Left kidney (tissue), 8 donors: ENCODE measurements at places on chromosomes 7 and 10. TPM values are rescaled to one million over a fixed set of nuclear protein-coding genes. Genes with fewer than 3 reads are reported as not detected.

The NPTX2 gene
- 3.7 TPM for polyA plus RNA-seq

The SLC18A3 gene
- polyA plus RNA-seq, result not detected

The VWA2 gene
- polyA plus RNA-seq, result 2.3 TPM

The POLL gene
- 39.9 TPM for polyA plus RNA-seq

The CYP3A4 gene
- polyA plus RNA-seq, result 0.42 TPM

The LRRTM3 gene
- 5.7 TPM for polyA plus RNA-seq

The GDF2 gene
- polyA plus RNA-seq, result not detected

The EN2 gene
- polyA plus RNA-seq, result 0.03 TPM

- DNase-seq, result no peak
These were observed 7.9 kb downstream of the ANTXRL start for GRCh38 chr10:46294641-46295220.

GRCh38 chr10:119872610-119872859, at the start of gene MCMBP:
Gene MCMBP, minus strand, starts transcription at chr10:119872843. Its CDS starts 259 bp downstream, at chr10:119872584.
- DNase-seq, result no peak

GRCh38 chr7:24756545-24757352, 515 bp downstream of the GSDME start:
- DNase-seq, result peak; percentile 46

DNA sequence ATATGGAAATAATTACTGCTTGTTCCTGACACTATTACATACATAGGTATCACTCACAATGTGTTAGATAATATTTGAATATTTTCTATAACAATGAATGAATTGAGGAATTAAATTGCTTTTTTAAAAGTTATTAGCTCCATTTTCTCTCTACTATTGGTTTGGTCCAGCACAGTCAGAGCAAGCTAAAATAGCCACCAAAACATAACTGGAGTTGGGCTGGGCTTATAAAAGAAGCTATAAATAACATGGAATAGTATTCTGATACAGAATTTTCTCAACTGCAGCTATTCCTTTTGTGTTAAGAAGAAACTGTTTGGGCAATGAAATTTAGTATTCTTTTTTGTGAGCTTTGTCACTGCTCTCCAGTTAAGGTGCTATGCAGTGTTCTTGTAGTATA, 142.6 kb upstream of the LRRN3 start:
- DNase-seq, result no peak

DNA sequence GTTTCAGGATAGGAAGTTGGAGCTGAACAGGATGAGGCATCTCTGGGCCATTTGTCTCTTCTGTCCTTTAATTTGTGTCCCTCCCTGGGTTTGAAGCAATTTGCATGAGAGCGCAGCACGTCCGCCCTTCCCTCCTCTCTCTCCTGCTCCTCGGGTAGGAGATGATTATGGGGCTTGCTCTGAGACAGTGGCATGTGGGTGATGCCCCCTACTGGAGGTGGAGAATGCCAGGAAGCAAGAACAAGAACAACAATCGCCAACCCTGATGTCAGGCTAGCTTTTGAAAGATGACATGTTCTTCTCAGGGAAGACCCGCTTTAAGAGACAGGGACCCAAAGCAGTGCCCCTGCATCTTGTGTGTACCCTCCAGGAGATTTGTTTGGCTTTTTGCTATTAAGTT, 63.9 kb upstream of the LOXL4 start:
- no peak for DNase-seq

GRCh38 chr7:72183835-72184234, 228.3 kb downstream of the CALN1 start:
- no peak for DNase-seq

- no peak for DNase-seq
These were observed 6.7 kb upstream of the MNX1 start for GRCh38 chr7:157017149-157017548.

- no peak for DNase-seq
These were observed 115.3 kb upstream of the MYO3A start for GRCh38 chr10:25818751-25819150.

GRCh38 chr7:55504967-55505658, 67.2 kb downstream of the VOPP1 start:
- no peak for DNase-seq

DNA sequence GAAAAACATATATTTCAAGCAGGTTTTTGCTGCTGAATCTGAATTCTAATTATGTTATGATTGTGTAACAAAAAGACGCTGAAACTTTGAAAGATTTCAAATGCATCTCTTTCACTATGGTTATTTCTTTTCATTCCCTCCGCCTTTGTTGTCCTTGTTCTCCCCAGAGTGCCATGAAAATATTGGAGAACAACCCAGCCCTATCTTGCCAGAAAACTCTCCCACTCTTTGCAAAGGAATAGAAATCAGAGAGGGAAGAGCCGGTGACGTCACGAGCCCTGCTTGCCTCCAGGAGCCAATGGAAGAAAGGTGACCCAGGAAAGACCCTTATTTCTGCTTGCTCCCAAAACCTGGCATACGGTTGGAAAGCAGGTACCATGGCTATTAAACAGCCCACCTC, 3.4 kb downstream of the GFRA1 start:
- no peak for DNase-seq

GRCh38 chr10:77576444-77577032, 61.1 kb downstream of the KCNMA1 start:
- no peak for DNase-seq

- no peak for DNase-seq
These were observed 553.8 kb downstream of the GRM8 start for GRCh38 chr7:126698909-126699308.

GRCh38 chr7:91379236-91379635, 115.0 kb downstream of the FZD1 start:
- no peak for DNase-seq

DNA sequence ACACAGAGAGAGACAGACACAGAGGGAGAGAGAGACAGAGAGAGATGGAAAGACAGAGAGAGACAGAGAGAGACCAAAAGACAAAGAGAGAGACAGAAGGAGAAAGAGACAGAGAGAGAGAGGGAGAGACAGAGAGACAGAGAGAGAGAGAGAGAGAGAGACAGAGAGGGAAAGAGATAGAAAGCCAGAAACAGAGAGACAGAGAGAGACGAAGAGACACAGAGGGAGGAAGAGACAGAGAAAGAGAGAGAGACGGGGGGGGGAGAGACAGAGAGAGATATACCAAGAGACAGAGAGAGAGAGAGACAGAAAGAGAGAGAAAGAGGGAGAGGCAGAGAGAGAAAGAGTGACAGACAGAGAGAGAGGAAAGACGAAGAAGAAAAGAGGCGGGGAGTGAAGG, 10.2 kb downstream of the VSTM4 start:
- DNase-seq, result no peak

DNA sequence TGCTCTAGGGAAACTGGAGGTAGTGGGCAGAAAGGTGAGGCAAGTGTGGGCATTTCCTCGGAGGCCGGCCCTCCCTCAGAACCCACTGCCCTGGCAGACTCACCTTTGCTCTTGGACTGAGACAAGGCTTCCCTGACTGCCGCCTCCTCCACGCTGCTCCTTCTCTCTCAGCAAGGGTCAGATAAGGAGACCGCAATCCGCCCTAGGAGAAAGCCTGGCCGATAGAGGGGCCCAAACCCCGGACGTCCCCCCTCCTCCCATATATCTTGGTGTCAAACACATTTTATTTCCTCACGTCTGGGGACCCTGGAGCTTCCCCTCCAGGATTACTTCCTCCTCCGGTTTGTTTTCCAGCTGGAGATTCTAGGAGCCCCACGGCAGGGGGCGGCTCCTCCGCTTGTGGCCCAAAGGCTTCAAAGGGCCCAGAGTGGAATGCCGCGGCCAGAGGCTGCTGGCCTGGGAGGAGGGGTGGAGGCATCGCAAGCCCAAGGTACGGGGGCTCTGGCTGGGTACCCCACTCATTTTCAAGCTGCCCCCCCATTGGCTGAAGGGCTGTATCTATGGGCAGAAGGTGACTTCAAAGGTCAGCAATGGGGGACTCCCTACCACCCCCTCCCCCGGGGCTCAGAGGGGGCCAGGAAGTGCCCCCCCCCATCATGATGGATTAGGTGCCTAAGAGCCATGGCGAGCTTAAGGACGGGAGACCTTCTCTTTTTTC, 31.7 kb upstream of the LBX1 start:
- no peak for DNase-seq

DNA sequence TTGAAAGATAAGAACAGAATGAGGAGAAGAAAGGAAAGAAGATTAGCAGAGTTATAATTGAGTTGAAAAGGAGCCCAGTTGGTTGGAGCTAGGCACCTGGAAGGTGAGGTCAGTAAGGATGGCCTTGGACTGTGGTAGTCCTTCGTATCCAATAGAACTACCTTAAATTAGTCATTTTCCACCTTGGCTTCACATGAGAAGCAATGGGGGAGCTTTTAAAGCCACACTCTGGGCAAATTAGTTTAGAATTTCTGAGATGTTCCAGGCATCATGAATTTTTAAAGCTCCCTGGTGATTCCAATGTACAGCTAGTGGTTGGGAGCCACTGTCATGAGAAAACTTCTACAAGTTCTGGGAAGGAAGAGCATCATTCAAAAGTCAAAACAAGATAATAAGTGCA, 27.3 kb upstream of the CYP3A5 start:
- DNase-seq, result no peak

- DNase-seq, result no peak
These were observed 476.9 kb downstream of the KCNMA1 start for GRCh38 chr10:77160679-77161078.

GRCh38 chr10:52019656-52020055, 294.4 kb upstream of the DKK1 start:
- DNase-seq, result no peak

- no peak for DNase-seq
These were observed 1.7 kb downstream of the CYP3A4 start for GRCh38 chr7:99782012-99782953.

DNA sequence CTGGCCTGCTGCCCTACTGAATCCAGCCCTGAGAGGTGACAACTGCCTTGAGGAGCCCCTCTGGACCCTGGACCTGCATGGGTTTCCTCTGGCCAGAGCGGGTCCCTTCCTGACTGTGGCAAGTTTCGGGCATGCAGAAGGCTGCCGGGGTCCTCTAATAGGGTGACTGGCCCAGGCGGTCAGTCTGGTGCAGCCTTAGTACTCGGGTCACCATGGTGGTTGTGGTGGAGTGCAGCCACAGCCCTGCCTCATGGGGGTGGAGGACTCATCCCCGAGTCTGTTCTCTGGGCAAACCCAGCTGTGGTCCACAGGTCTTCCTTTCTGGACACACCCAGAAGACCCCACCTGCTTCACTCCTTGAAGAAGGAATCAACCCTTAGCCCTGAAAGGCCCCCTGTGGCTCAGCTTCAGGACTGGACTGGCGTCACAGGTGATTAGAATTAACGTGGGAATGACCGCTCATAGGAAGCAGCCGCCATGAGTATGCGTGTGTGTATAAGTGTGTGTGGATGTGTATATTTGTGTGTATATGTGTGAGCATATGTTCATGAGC, 28.7 kb downstream of the RAMP3 start:
- no peak for DNase-seq

GRCh38 chr7:2037808-2038522, 194.8 kb downstream of the MAD1L1 start:
- DNase-seq, result no peak

DNA sequence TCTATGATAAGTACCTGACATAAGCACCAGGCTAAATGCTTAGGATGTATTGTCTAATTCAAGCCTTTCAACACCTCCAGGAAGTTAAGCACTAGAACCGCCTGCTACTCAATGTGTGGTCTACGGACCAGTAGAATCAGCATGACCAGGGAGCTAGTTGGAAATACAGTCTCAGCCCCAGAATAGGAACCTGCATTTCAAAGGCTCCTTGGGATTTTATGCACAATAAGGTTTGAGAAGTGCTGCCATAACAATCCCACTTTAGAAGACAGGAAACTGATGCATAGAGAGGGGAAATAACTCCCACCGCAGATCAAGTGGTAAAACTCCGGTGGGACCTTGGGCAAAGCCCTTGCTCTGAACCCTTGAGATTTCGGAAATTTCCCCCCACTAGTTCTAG, 8.8 kb upstream of the DUSP5 start:
- no peak for DNase-seq

GRCh38 chr10:106826716-106827115, 337.8 kb downstream of the SORCS1 start:
- DNase-seq, result no peak

DNA sequence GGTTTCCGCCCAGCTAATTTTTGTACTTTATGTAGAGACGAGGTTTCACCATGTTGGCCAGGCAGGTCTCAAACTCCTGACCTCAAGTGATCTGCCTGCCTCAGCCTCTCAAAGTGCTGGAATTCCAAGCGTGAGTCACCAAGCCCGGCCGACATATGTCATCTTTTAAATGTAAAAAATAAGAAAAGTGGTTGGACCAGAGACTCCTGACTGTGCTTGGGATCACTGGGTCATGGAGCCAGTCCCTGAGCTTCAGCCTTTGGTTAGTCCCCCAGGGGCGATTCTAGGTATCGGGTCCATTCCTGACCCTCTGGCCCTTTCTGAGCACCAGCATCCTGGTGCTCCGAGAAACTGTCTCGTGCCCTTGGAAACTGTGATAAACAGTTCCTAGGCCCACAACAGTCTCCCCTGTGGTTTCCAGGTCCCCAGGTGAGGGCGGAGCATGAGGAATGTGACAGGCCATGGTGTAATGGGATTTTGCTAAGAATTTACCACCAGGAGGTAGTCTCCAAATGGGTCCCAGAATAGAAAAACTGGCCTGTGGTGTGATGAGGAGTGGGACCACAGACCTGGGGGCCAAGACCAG, 32.8 kb downstream of the UBTD1 start:
- no peak for DNase-seq

DNA sequence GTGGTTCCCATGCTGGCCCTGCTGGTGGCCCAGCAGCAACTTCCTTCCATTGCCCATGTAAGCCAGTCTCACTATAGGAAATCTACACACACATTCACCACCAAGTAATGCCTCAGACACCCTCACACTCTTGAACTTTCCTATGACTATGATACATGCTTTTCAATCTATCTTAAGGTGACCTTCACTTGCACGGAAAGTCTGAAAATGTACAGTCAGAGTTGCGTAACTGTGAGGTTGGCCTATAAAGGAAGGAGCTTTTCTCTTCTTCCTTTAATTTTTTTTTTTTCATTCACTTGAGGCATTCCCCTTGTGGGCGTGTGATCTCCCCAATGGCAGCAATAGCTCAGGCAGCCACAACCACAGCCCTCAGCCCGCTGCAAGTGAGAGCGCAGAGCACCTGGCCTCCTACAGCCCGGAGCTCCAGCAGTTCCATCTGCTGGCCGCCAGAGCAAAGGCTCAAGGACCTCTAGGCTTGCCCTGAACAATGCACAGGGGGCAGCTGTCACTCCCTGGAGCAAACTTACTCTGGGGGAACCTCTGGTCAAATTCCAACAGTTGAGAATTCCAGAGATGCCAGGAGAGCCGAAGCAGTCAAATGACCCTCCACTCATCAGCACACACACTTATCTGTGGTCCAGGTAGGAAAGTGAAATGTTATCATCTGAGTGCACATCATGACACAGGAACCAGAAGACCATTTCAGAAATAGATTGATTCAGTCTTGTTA, 123.1 kb upstream of the ADO start:
- no peak for DNase-seq
